Upper lobe of left lung (tissue), 6 donors: ENCODE measurements at places on chromosomes 6 and 20. TPM values are rescaled to one million over a fixed set of nuclear protein-coding genes. Genes with fewer than 3 reads are reported as not detected.

Gene MYLK4
- total RNA-seq, result 0.64 TPM

Gene TMEM74B
- 11.5 TPM for total RNA-seq

Gene TMEM170B
- total RNA-seq, result 9.0 TPM

Gene BMP2
- total RNA-seq, result 27.7 TPM

Gene FKBP1C
- total RNA-seq, result 1.3 TPM

Gene TCEA2
- total RNA-seq, result 21.7 TPM

Gene SLC16A10
- total RNA-seq, result 8.7 TPM

DNA sequence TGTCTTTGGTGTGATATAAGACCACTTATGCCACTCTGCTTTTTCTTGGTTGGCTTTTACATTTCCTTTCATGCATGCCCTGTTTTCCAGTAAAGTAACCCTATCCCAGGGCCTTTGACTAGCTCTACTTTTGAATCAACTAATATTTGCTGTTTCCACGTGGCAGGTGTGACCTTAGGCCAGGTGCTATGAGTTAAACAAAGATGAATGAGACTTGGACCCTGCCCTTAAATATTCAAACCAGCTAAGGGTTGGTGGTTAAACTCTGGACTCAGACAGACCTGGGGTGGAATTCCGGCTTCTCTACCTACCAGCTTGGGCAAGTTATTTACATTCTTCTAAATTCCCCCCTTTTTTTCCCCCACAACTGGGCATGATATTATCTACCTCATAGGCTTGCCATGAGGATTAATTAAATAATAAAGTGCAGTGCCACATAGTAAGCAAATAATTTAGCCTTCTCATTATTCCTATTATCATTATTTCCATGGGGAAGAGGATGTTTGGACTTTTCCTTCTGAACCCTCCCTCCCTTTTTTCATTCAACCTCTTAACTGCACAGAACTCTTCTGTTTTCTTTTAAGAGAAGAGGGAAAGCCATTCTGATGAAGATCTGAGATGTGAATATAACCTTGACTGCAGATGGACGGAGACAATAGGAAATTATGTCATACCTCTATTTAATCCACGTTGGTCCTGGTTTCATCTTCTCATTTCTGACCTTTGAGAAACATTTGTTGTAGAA, 143.6 kb upstream of the TNFAIP3 start:
- no peak overlapping the region for H3K4me3 ChIP-seq
- H3K4me1 ChIP-seq, result peaks cover 2% of the 10 kb centered on the region
- peak overlapping the region; percentile 6 for H3K27ac ChIP-seq

- H3K4me1 ChIP-seq, result no peaks in the 10 kb centered on the region
- DNase-seq, result no peak
- no peaks in the 10 kb centered on the region for H3K36me3 ChIP-seq
- no peaks in the 10 kb centered on the region for H3K27me3 ChIP-seq
- H3K4me3 ChIP-seq, result no peak overlapping the region
These were observed 9.8 kb downstream of the FAM83D start for GRCh38 chr20:38935967-38936407.

- no peak overlapping the region for H3K27ac ChIP-seq
- H3K27me3 ChIP-seq, result no peaks in the 10 kb centered on the region
- H3K4me3 ChIP-seq, result no peak overlapping the region
- H3K36me3 ChIP-seq, result no peaks in the 10 kb centered on the region
- no peak for DNase-seq
These were observed 697.3 kb downstream of the FRK start for GRCh38 chr6:115363379-115363778.

DNA sequence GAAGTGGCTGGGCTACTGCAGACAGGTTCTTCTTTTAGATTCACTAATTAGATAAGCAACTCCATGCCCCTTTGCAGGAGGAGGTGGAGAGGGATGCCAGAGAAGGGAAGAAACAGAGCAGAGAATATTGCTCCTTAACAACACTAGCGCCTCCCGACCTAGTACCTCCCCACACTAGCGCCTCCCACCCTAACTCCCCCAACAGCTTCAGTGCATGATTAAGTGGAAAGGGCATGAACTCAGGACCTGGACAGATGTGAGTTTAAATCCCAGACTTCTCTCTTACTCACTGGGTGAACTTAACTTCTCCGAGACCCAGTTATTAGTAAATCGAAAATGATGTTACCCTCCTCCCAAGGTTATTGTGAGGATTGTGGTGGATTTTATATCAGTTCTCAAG, 25.7 kb downstream of the STX11 start:
- H3K27me3 ChIP-seq, result no peaks in the 10 kb centered on the region
- H3K36me3 ChIP-seq, result no peaks in the 10 kb centered on the region
- no peak for DNase-seq

GRCh38 chr6:116118608-116119007, 7.3 kb downstream of the COL10A1 start:
- H3K36me3 ChIP-seq, result peaks cover 16% of the 10 kb centered on the region
- H3K4me1 ChIP-seq, result no peaks in the 10 kb centered on the region
- no peak overlapping the region for H3K27ac ChIP-seq
- no peak overlapping the region for H3K4me3 ChIP-seq
- no peaks in the 10 kb centered on the region for H3K27me3 ChIP-seq
- no peak for DNase-seq

DNA sequence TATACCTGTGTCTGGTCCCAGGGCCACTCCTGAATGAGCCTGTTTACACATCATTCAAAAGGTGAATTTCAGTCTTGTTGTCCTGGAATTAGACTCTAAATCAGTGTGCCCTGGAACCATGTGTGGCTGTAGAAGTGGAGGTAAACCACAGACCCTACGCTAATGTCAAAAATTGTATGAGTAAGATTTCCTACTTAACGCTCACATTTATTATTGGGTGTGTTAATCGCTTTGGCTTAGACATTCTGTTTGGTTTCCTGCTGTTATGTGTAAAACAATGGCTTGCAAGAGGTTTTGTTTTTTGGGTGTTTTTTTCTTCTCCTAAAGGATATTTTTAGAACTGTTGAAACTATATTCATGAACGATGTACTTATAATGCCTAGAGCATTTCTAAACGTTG, 19.3 kb downstream of the PLCB1 start:
- H3K27me3 ChIP-seq, result no peaks in the 10 kb centered on the region
- no peaks in the 10 kb centered on the region for H3K36me3 ChIP-seq
- no peak overlapping the region for H3K27ac ChIP-seq
- no peak overlapping the region for H3K4me3 ChIP-seq
- no peak for DNase-seq

GRCh38 chr6:10272591-10272990, 142.3 kb downstream of the TFAP2A start:
- H3K36me3 ChIP-seq, result no peaks in the 10 kb centered on the region
- no peak overlapping the region for H3K27ac ChIP-seq
- no peak overlapping the region for H3K4me3 ChIP-seq
- no peaks in the 10 kb centered on the region for H3K4me1 ChIP-seq
- no peak for DNase-seq
- no peaks in the 10 kb centered on the region for H3K27me3 ChIP-seq

GRCh38 chr6:22043284-22043962, 253.4 kb downstream of the PRL start:
- no peak for DNase-seq
- H3K27ac ChIP-seq, result peak overlapping the region; percentile 39
- peaks cover 13% of the 10 kb centered on the region for H3K4me1 ChIP-seq
- H3K36me3 ChIP-seq, result no peaks in the 10 kb centered on the region

GRCh38 chr6:144665932-144666450, 380.9 kb downstream of the UTRN start:
- H3K4me1 ChIP-seq, result peaks cover 14% of the 10 kb centered on the region
- no peak for DNase-seq
- no peak overlapping the region for H3K27ac ChIP-seq
- no peaks in the 10 kb centered on the region for H3K27me3 ChIP-seq
- H3K4me3 ChIP-seq, result no peak overlapping the region

DNA sequence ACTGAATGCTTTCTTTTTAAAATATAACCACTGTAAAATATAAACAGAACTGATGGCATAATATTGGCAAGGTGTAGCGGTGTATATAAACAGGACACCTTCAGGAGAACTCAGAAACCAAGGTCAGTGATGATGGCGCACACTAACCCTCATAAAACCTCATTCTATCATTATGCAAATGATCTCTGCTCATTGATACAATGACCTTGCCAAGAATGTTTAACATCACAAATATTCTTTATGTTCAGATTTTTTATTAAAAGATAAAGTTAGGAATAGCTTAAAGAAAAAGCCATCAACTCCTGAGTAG, 48.6 kb upstream of the DST start:
- H3K4me3 ChIP-seq, result peak overlapping the region; percentile 31
- no peaks in the 10 kb centered on the region for H3K27me3 ChIP-seq
- peak overlapping the region; percentile 57 for H3K27ac ChIP-seq

DNA sequence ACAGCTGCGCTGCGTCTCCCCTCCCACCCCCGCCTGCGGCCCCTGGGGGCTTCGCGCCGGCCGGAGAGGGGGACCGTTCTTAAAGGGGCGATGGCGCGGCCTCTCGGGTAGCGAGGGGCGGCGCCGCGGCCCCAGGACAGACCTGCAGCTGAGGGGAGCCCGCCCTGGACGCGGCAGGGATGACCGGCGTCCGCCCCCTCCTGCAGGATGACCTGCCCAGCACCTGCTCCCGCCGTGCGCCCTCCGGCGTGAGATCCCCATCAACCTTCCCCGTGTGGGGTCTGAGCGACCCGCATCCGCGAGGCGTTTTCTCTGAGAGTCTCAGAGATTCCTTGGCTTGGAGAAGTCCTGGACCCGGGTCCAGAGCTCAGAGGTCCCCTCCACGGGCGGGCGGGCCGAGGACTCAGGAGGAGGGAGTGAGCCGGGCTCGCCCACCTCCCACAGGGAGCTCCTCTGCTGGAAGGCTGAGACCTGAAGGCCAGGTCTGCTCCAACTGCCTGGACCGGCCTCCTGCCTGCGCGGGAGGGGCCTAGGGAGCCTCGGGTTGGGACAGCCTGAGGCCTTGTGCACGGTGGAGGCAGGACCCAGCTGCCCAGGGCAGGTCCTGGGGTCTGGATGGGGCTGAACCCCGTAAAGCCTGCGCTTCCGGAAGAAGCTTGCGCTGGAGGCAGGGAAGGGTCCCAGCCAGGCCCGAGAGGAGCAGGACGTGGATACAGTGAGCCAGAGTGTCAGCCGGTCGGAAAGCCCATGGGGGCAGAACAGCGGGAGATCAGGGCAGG, 532 bp upstream of the NKAIN4 start:
- H3K27me3 ChIP-seq, result peaks cover 9% of the 10 kb centered on the region
- H3K36me3 ChIP-seq, result no peaks in the 10 kb centered on the region
- no peak overlapping the region for H3K27ac ChIP-seq
- H3K4me3 ChIP-seq, result no peak overlapping the region
- DNase-seq, result peak; percentile 80
- peaks cover 22% of the 10 kb centered on the region for H3K4me1 ChIP-seq

- DNase-seq, result no peak
- H3K4me3 ChIP-seq, result no peak overlapping the region
- no peaks in the 10 kb centered on the region for H3K4me1 ChIP-seq
- H3K27me3 ChIP-seq, result no peaks in the 10 kb centered on the region
- no peak overlapping the region for H3K27ac ChIP-seq
These were observed 30.9 kb downstream of the SLC2A12 start for GRCh38 chr6:134021396-134022122.

DNA sequence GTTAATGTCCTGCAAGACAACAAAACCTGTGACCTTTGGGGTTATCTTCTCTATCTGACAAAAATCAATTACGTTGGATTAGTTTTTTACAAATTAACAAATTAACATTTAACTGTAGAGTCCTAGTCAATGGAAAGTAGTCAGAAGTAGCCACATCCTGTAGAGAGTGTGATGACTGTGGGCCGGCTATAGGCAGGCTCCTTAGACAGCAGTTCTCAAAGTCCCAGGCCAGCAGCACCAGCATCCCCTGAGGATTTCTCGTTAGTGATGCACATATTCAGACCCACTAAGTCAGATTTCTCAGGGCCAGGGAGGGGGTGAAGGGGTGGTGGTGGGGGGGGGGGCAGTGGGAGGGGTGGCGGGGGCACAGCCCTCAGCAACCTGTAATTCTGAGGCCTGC, 37.2 kb downstream of the ZNF341 start:
- no peak overlapping the region for H3K4me3 ChIP-seq
- DNase-seq, result no peak
- H3K4me1 ChIP-seq, result no peaks in the 10 kb centered on the region
- H3K27ac ChIP-seq, result no peak overlapping the region
- H3K36me3 ChIP-seq, result peaks cover 35% of the 10 kb centered on the region
